ENCODE measurements at places on chromosomes 2 and 18.

DNA sequence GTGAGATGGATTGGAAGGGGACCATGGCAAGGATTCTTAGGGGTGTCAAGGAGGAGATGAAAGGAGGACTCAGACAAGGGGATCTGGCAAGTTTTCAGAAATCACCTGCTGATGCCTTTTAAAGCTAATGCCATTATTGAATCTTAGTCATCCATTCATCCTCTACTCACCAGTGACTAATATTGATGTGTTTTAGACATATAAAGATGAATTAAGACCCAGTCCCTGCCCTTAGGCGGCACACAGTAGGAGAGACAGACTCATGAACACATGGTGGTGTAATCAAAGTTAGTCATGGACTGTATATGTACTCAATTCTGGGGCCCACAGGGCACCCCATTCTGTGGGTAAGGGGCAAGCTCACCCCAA lies 56.5 kb upstream of the ATL2 start:
- DNase-seq, result no peak

- DNase-seq, result peak; percentile 72
These were observed 1.2 kb downstream of the ANKMY1 start for GRCh38 chr2:240556553-240557100.

GRCh38 chr18:65526099-65526498 lies 224.7 kb upstream of the CDH7 start:
- DNase-seq, result no peak

DNA sequence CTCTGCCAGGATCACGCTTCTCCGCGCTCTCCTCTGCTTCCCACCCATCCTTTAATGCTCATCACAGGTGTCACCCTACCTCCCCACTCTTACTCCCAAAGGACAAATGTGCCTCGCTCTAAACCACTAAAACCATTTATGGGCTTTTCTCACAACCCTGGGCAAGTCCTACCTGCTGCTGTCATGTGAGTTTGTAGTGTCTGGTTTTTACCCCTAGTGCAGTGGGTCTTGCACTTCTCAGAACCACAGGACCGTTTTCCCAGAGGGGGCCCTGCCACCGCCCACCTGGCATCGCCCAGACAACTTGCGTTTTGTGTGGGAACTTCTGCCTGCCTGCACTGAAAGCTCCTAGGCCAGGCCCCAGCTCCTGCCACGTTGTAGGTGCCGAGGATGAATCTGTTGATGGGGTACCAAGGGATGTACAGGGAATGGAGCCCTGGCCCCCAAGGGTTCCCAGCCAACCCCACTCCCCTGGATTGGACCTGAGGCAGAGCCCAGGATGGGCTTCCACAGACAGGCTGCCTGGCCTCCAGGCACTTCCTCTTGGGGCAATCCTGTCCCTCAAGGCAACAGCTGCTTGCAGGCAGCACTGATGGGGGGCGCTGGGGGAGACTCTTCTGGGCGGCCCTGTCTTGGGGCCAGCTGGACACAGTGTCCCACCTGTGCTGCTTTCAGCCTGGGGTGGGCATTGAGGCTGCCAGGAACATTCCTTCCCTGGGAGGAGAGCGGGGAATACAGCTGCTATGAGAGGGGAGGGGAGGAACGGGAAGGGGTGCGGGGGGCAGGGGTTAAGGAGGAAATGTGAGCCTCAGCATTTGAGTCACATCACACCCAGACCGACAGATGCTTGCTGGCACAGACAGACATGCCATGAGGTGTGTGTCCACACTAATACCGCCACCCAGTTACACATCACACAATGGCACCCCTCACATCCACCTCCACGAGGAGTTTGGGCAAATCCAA lies 176.3 kb downstream of the ZFP36L2 start:
- DNase-seq, result no peak

Data from stimulated activated CD4-positive, alpha-beta T cell treated with anti-CD3 and anti-CD28 coated beads, Interleukin-2, amount 100 ng/mL, for 24 hours (primary cell).